ENCODE measurements at places on chromosomes 6 and 20.

DNA sequence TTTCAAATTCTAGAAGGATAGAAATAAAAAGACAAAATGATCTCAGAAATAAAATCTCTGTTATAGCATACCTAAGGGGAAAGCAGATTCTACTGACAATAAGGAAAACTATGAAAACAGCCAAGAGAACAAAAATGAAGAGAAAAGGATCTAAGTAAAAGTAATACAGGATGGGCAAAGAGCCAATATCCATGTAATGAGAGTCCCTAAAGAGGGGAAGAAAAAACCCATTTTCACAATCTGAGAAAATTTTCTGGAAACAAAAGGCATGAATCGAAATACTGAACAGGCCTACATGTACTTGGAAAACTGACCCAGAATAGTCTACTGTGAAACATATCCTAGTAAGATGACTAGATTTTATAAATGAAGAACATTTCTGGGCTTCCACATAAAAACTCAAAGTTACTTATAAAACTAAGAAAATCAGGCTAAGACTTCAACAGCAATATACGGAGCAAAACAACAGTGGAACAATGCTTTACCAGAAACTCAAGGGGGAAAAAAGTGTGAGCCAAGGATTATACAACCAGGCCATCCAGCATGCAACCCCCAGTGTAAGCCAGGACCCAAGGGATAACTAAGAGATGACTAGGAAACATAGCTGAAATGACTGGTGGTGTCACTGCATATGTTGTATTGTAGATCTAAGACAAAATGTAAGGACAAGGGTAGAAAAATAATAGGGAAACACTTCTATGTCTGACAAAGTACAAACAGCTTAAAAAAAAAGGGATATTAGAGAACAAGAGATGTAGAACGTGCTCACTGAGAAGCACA lies 10.2 kb downstream of the NAPB start:
- no peak for DNase-seq

DNA sequence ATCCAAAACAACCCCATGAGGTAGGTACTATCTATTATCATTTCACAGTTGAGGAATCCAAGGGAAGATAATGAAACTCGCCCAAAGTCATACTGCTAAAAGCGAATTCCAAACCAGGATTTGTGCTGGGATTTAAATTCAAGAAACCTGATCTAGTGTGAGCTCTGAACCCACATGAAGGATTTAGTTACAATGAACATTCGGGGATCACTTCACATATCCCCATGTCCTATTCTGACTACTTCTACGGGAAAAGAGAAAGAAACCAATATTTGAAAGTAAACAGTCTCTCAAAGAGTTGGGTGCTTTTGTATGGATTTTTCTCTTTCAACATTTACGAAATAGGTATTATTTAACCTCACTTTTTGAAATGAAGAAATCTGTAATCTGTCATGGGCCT lies 12.9 kb downstream of the RANBP9 start:
- DNase-seq = peak; percentile 42

- no peak for DNase-seq
Observed at GRCh38 chr20:34268851-34269636, 27.8 kb downstream of the ASIP start.

DNA sequence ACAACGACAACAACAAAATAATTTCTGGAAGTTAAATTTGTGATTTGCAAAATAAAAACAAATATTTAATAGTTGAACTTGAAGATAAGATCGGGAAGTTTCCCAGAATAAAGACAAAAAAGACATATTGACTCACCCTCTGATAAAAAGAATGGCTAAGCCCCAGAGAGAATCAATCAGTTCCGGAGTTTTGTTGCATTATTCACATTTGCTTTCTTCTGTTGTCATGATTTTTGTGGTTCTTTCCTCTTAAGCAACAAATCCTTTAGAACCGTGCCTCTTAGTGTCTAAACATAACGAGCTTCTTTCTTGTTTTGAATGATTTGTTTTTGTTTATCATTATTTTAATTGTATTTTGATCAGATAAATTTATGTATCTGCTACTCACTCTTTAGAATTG lies 337.7 kb upstream of the PRND start:
- DNase-seq = no peak

All from HepG2 (cell line).